ENCODE measurements at places on chromosomes 2 and 18.

DNA sequence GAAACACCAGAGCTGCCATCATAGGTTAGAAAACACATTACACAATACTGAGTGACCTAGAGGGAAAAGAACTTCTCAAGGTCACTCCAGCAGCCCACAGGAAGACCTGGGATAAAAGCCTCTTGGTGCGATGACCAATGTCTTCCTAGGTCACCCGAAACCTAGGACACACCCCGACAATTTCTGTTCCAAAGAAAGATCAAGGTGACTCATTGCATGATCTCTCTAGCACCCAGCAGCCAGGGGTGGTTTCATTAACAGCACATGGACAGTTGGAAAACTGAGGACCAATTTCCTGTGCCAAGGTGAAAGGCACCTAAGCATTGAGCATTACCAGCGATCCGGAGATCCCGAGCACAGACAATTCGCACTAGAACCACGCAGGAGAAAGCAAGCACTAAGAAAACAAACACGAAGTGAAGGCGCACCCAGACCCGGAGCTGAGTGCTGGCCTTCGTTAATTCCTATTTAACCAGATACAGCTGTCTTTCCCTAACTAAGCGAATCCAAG is 1.5 kb downstream of the CACNB4 start:
- DNase-seq, result no peak

- DNase-seq, result no peak
These were observed 205.1 kb upstream of the SRD5A2 start for GRCh38 chr2:31785876-31786275.

- no peak for DNase-seq
These were observed 438.1 kb upstream of the FAM98A start for GRCh38 chr2:34037157-34037556.

DNA sequence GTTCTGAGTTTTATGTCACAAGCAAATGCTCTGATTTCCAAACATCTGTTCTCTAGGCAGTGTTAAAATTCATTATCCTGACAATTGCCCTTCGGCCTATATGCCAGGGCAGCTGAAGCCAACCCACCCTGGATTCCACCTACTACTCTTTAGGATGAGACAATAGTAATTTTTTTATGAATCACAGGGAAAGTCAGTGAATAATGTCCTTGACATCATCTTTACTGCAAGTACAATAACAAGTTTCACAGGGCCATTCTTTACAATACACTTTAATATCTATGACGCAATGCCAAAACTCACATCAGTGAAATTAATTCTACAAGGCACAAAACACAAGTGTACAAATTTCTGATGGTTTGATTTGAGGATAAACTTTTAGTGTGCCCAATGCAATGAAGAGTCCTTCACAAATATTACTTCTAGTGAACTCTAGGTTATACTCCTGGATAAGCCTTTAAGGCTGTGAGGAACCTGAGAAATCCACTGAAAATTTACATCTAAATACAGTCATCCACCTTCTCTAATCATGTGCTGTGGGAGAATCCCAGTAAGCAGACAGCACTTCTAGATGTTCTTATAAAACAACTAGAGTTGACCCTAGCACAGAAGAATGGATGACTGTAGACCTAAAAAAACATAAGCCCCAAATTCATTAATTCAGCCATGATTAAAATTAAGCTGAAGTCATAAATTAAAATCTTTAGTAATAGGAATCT is 77.3 kb upstream of the CTLA4 start:
- DNase-seq, result peak; percentile 80

- no peak for DNase-seq
These were observed 37.2 kb upstream of the POLE4 start for GRCh38 chr2:74921236-74921736.

DNA sequence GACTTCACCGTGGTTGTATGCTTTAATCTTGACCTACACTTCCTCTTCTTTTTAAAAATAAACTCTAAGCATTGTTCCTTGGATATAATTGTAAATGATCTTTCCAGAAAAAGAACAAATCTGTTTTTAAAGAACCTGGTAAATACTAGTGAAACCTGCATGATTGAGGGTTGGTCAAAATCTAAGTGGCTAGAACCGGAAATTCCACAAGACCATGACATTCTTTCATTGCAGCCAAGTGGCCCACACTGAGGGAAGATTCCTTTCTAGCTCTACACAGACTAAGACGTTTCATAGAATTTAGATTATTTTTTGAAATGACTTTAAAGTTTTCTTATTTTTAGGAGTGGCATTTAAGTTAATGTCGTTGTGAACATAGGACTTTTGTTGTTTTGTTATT is 356.7 kb downstream of the NYAP2 start:
- DNase-seq, result no peak

- no peak for DNase-seq
These were observed 16.1 kb upstream of the ALLC start for GRCh38 chr2:3641841-3642421.

DNA sequence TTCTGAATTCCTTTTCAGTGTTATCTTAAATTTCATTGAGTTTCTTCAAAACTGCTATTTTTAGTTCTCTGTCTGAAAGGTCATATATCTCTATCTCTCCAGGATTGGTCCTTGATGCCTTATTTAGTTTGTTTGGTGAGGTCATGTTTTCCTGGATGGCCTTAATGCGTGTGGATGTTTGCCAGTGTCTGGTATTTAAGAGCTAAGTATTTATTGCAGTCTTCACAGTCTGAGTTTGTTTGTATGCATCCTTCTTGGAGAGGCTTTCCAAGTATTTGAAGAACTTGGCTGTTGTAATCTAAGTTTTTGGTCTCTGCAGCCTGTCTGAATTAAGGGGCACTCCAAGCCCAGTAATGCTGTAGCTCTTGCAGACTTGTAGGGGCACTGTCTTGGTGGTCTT is 249.3 kb downstream of the ZNF385B start:
- DNase-seq, result no peak

GRCh38 chr2:201466050-201466675 is 14.6 kb downstream of the STRADB start:
- no peak for DNase-seq

GRCh38 chr2:176702131-176702530 is 432.9 kb downstream of the MTX2 start:
- DNase-seq, result no peak

DNA sequence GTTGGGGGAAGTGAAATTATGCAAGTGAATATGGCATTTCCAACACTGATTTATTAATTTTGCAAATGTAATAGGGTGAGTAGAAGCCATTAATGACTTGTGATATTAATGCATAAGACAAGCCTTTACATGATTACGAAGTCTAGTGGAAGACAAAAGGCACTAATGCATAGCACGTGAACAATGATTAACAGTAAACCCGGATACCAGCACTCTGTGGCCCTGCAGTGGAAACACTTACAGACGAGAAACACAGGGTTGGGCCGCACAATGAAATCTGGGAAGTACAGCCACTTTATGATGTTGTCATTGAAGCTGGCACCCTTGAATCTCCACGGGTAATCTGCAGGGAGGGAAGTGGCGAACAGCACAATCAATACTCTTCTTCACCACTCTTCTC is 233.4 kb downstream of the NAPG start:
- DNase-seq, result no peak

DNA sequence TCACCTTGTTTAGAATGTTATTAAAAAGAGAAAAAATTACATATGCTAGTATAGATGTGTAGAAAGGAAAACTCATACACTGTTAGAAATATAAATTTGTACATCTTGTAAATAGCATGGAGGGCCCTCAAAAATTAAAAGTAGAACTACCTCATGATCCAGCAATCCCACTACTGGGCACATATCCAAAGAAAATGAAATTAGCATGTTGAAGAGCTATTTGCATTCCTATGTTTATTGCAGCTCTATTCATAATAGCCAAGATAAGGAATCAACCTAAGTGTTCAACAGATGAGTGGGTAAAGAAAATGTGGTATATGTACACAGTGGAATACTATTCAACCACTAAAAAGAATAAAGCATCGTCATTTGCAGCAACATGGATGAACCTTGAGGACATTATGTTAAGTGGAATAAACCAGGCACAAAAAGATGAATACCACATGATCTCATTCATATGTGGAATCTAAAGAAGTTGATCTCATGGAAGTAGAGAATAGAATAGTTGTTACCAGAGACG is 251.5 kb upstream of the THUMPD2 start:
- DNase-seq, result no peak

DNA sequence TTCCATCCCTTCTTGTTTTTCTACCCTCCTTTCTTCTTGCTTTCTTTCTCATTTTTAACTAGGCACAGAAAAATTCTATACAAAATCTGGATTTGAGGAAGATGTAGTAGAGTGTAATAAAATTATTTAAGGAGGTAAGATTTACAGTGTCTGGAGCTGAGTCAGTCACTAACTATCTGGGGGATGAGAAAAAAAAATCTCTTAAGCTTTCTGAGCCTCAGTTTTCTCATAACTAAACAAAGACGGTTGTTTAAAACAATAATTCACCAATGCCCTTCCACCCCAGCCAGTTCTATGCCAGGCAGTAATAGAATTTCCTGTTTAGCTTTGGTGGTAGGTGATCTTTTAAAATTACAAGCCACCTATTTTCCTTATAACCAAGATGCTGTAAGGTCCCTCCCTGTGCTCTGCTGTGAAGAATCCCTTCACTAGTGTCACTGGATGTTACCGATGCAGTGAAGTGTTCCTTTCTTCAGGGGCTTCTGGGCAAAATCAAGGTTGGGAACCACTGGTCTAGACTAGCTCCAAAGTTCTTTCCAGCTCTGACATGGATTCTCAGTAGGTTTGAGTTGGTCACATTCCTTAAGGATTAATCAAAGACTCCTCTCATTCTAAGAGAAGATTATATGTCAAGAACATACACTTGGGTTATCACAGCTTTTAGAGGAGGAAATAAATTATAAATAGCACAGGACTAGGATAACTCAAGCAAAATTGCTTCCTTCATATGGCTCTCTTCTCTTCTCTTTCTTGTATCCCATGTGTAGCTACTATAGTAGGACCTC is 289.0 kb downstream of the CDH2 start:
- DNase-seq, result no peak

GRCh38 chr2:106261871-106262321 is 67.8 kb upstream of the UXS1 start:
- no peak for DNase-seq

GRCh38 chr2:161357097-161357496 is 48.9 kb downstream of the PSMD14 start:
- no peak for DNase-seq

DNA sequence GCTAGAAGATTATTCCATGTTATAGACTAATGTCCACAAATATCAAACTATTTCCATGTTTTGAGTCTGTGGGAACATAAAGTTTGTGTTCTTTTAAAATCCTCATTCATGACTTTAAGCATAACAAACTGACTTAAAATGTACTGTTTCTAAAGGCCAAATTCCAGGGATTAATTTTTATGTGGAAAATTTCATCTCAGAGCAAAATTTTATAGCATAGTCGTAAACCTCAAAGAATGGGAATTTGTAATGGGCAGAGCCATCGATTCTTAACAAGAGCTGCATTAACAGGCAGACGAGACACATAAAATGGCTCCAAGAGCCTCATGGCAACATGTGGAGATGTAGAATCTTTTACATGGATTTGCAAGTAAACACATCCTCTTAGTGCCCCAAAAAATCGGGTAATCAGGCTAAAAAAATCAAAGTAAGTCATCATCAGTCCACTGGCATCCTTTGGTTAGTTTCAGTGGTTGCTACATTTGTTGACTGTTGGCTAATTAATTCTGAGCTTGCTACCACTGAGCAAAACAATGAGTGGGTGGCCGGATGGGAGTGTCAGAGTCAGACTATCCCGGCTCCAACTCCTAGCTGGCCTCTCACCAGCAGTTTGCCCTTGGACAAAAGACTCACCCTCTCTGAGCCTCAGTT is 119.6 kb downstream of the FAM210A start:
- DNase-seq, result peak; percentile 59
